ENCODE measurements at places on chromosomes 1 and 21.

GRCh38 chr21:30468900-30469714 lies 11.1 kb downstream of the KRTAP19-1 start:
- H3K27ac ChIP-seq = no peak overlapping the region
- DNase-seq = no peak
- H3K4me1 ChIP-seq = no peaks in the 10 kb centered on the region
- peaks cover 2% of the 10 kb centered on the region for H3K27me3 ChIP-seq
- H3K36me3 ChIP-seq = no peaks in the 10 kb centered on the region

- no peak for DNase-seq
- H3K27me3 ChIP-seq = no peaks in the 10 kb centered on the region
- H3K27ac ChIP-seq = peak overlapping the region; percentile 46
- H3K4me1 ChIP-seq = peaks cover 30% of the 10 kb centered on the region
- H3K36me3 ChIP-seq = no peaks in the 10 kb centered on the region
- H3K4me3 ChIP-seq = no peak overlapping the region
These were observed 137.9 kb downstream of the BACH1 start for GRCh38 chr21:29436650-29437049.

DNA sequence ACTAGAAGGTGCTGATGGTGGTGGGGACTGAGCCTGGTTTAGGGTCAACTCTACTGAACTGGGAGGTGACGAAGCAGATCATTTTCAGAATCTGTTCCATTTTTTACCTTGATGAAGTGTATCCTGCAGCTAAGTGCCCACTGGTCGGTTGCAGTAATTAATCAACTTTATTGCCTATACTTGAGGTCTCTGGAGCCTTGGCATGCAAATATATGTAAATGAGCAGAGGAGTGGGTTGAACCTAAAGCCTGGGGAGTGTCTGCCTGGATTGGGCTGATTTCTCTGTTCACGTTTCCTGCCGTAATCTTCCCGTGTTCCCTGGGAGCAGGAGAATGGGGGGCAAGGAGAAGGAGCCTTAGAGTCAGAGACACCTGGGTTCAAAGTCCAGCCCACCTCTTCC lies 286.8 kb downstream of the PTPRU start:
- DNase-seq = no peak
- H3K4me3 ChIP-seq = no peak overlapping the region
- H3K27me3 ChIP-seq = peaks cover 6% of the 10 kb centered on the region
- no peak overlapping the region for H3K27ac ChIP-seq
- H3K4me1 ChIP-seq = peaks cover 20% of the 10 kb centered on the region
- H3K36me3 ChIP-seq = no peaks in the 10 kb centered on the region

GRCh38 chr1:46927249-46927835 lies 13.9 kb downstream of the CYP4A11 start:
- H3K4me3 ChIP-seq = no peak overlapping the region
- H3K27ac ChIP-seq = no peak overlapping the region
- H3K4me1 ChIP-seq = peaks cover 6% of the 10 kb centered on the region

DNA sequence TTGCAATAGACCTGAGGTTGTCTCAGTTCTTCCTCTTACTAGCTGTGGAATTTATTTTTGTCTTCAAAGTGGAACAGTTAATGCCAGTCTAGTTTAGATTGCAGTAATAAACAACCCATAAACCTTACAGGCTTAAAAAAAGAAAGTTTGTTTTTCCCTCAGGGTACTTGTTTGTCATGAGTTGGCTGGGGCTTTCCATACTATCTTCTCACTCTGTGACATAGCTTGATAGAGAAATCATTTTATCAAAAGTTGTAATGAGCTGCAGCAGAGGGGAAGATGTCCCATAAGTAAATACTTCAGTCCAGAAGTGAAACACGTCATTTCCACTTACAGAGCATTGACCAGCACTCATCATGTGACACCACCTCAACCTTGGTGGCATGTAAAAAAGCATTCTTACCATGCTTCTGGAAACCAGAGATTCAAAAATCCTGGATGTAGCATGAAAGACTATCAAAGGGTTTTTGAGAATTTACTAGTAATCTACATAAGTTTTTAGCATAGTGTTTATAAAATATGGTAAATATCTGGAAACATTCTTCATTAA lies 62.8 kb upstream of the COL11A1 start:
- no peaks in the 10 kb centered on the region for H3K27me3 ChIP-seq
- no peaks in the 10 kb centered on the region for H3K36me3 ChIP-seq
- no peak overlapping the region for H3K27ac ChIP-seq
- no peaks in the 10 kb centered on the region for H3K4me1 ChIP-seq

DNA sequence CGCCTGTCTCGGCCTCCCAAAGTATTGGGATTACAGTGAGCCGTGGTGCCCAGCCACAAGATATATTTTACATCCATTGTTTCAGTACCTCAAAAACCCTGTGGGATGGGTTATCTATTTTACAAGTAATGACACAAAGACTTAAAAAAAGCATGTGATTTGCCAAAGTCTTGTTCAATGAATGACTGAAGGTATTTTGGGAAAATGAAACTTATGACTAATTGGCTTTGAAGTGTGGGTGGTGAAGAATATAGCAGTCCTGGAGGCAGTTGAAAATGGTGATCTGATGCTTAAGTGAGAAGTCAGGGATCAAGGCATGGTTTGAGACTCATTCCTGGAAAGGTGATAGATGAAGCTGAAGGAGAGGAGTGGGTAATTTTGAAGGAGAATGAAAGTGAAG lies 3.0 kb downstream of the SWT1 start:
- peaks cover 11% of the 10 kb centered on the region for H3K27me3 ChIP-seq
- H3K4me1 ChIP-seq = peaks cover 25% of the 10 kb centered on the region
- H3K4me3 ChIP-seq = no peak overlapping the region

DNA sequence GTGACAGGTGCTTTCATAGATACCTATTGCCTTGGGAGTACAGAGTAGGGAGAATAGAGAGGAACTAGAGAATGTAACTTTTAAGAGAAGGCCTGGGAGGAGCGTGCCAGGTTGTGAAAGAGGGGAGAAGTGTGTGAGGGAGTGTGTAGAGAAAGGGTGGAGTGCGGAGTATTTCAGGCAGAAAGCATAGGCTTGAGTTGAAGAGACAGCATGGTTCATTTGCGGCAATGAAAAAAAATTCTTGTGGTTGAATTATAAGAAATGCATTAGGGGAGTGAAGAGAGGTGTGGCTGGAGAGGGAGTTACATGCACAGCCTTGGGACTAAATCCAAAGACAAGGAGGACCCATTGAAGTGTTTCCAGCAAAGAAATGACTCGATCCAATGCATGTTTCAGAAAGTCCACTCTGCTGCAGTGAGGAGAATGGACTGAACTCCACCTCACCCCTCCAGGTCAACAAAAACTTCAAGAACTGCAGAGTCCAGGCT lies 81.7 kb upstream of the ADAM30 start:
- no peak for DNase-seq
- no peak overlapping the region for H3K4me3 ChIP-seq
- H3K4me1 ChIP-seq = no peaks in the 10 kb centered on the region
- H3K27ac ChIP-seq = no peak overlapping the region

- DNase-seq = no peak
- no peaks in the 10 kb centered on the region for H3K27me3 ChIP-seq
- no peak overlapping the region for H3K4me3 ChIP-seq
- H3K27ac ChIP-seq = no peak overlapping the region
- H3K36me3 ChIP-seq = peaks cover 42% of the 10 kb centered on the region
These were observed 109.4 kb downstream of the NRDC start for GRCh38 chr1:51768971-51769588.

GRCh38 chr21:28133116-28133515 lies 859.6 kb downstream of the LTN1 start:
- no peak overlapping the region for H3K4me3 ChIP-seq
- H3K36me3 ChIP-seq = peaks cover 5% of the 10 kb centered on the region
- H3K4me1 ChIP-seq = no peaks in the 10 kb centered on the region
- H3K27ac ChIP-seq = no peak overlapping the region
- no peaks in the 10 kb centered on the region for H3K27me3 ChIP-seq
- no peak for DNase-seq

- H3K36me3 ChIP-seq = peaks cover 8% of the 10 kb centered on the region
- no peaks in the 10 kb centered on the region for H3K4me1 ChIP-seq
- no peak overlapping the region for H3K27ac ChIP-seq
- no peak for DNase-seq
- no peaks in the 10 kb centered on the region for H3K27me3 ChIP-seq
- no peak overlapping the region for H3K4me3 ChIP-seq
These were observed 203.3 kb upstream of the IVNS1ABP start for GRCh38 chr1:185520188-185520920.

GRCh38 chr1:73401666-73402065 lies 796.3 kb downstream of the LRRIQ3 start:
- H3K4me1 ChIP-seq = no peaks in the 10 kb centered on the region
- H3K27me3 ChIP-seq = no peaks in the 10 kb centered on the region
- no peak overlapping the region for H3K4me3 ChIP-seq
- H3K27ac ChIP-seq = no peak overlapping the region

DNA sequence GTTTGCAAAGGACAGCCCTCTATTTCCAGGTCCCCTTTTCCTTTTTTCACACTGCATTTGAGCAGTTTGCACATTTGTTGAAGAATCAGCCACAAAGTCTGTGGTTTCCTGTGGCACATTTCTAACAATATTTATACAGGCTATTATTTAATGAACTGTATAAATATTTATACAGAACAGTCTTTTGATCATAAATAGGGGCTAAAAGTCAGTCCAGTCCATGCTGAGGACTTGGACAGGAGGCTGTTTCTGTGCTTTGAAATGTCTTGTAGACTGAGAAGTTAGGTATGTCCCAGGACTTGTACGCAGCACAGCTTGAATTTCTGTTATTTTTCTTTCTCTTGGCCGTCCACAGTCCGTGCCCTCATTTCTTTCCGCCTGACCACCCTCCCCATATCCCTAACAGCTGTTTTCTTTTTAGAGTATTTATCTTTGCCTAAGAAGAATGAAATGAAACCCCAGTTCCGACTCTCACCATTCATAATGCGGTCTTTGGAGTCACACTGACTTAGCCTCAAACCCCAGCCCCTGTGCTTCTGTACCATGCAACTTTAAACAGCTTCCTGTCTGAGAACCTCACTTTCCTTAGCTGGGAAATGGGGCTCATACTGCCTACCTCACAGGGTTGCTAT lies 19.7 kb downstream of the FGGY start:
- H3K27me3 ChIP-seq = peaks cover 3% of the 10 kb centered on the region
- peaks cover 54% of the 10 kb centered on the region for H3K4me1 ChIP-seq
- H3K4me3 ChIP-seq = peak overlapping the region; percentile 49
- H3K36me3 ChIP-seq = peaks cover 18% of the 10 kb centered on the region
- no peak for DNase-seq

DNA sequence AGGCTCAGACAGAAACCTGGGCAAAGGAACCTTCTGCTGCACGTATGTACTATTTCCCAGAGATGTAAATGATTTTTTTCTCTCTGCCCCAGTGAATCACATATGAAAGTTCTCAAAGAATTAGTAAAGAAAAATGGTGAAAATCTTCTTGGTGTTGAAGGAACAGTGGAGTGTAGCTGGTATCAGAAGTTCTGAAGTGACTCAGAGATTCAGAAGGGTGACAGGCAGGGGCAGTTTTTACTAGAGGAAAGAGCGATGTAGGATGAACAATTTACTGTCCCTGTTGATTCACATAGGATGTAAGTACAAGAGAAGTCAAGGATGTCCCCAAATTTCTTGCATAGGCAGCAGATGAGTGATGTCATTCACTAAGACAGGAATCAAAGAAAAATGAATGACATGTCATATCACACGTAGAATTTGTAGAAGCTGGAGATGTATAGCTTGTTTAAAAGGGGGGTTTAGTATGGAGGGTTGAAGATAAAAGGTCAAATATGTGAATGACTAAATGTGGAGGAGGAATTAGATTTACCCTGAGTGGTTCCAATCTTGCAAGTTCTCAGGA lies 26.4 kb downstream of the WLS start:
- H3K27me3 ChIP-seq = peaks cover 2% of the 10 kb centered on the region
- no peak for DNase-seq
- no peak overlapping the region for H3K4me3 ChIP-seq
- H3K36me3 ChIP-seq = no peaks in the 10 kb centered on the region
- peaks cover 7% of the 10 kb centered on the region for H3K4me1 ChIP-seq
- H3K27ac ChIP-seq = no peak overlapping the region

GRCh38 chr1:97636941-97637340 lies 283.9 kb downstream of the DPYD start:
- DNase-seq = no peak
- no peaks in the 10 kb centered on the region for H3K36me3 ChIP-seq
- H3K4me3 ChIP-seq = no peak overlapping the region
- no peak overlapping the region for H3K27ac ChIP-seq
- peaks cover 2% of the 10 kb centered on the region for H3K27me3 ChIP-seq

- H3K4me1 ChIP-seq = no peaks in the 10 kb centered on the region
- H3K4me3 ChIP-seq = no peak overlapping the region
- peak; percentile 45 for DNase-seq
- peaks cover 6% of the 10 kb centered on the region for H3K27me3 ChIP-seq
- H3K27ac ChIP-seq = no peak overlapping the region
These were observed 33.8 kb upstream of the CSF3R start for GRCh38 chr1:36516372-36517010.

GRCh38 chr1:166813508-166814223 lies 25.6 kb upstream of the POGK start:
- no peaks in the 10 kb centered on the region for H3K4me1 ChIP-seq
- H3K27me3 ChIP-seq = peaks cover 4% of the 10 kb centered on the region
- no peak overlapping the region for H3K27ac ChIP-seq
- no peak overlapping the region for H3K4me3 ChIP-seq
- no peak for DNase-seq
- no peaks in the 10 kb centered on the region for H3K36me3 ChIP-seq

GRCh38 chr1:195791796-195792195 lies 816.4 kb downstream of the KCNT2 start:
- peaks cover 2% of the 10 kb centered on the region for H3K27me3 ChIP-seq
- no peaks in the 10 kb centered on the region for H3K36me3 ChIP-seq
- DNase-seq = no peak
- H3K27ac ChIP-seq = no peak overlapping the region
- H3K4me1 ChIP-seq = no peaks in the 10 kb centered on the region

DNA sequence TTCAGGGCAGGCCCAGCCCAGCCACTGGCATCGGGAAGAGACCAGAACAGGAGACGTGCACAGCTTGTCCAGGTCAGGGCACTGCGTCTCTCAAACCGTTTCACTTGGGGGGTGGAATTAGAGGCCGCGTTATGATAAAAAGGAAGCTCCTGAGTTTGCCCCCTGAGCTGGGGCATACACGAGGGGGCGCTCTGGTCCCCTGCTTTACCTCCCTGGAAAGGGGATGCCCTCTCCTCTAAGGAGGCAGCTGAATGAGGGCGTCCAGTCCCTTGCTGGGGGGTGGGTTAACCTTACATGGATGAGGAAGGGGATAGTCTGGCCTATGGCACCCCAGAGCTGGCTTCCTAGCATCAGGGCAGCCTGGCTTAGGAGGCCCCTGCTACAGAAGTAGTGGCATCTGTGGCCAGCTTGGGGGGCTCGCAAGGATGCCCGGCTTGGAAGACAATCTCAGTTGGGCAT lies 2.3 kb downstream of the MYOG start:
- no peak for DNase-seq
- peaks cover 62% of the 10 kb centered on the region for H3K4me1 ChIP-seq
- H3K4me3 ChIP-seq = no peak overlapping the region
- H3K27ac ChIP-seq = peak overlapping the region; percentile 45
- H3K27me3 ChIP-seq = peaks cover 12% of the 10 kb centered on the region
